ENCODE measurements at places on chromosomes 16 and 17. TPM values are rescaled to one million over a fixed set of nuclear protein-coding genes. Genes with fewer than 3 reads are reported as not detected.

- no peak overlapping the region for H3K27ac ChIP-seq
- H3K36me3 ChIP-seq: no peaks in the 10 kb centered on the region
- DNase-seq: no peak
- H3K27me3 ChIP-seq: peaks cover 7% of the 10 kb centered on the region
- H3K4me1 ChIP-seq: no peaks in the 10 kb centered on the region
- H3K4me3 ChIP-seq: no peak overlapping the region
These were observed 150.4 kb upstream of the IRX5 start for GRCh38 chr16:54780266-54780665.

- H3K27me3 ChIP-seq: no peaks in the 10 kb centered on the region
- no peak overlapping the region for H3K4me3 ChIP-seq
- DNase-seq: no peak
These were observed 298.4 kb downstream of the MAP2K6 start for GRCh38 chr17:69712801-69713311.

- no peak for DNase-seq
- no peak overlapping the region for H3K4me3 ChIP-seq
- H3K4me1 ChIP-seq: no peaks in the 10 kb centered on the region
- H3K27ac ChIP-seq: no peak overlapping the region
These were observed 160.9 kb downstream of the MAP2K6 start for GRCh38 chr17:69575346-69575761.

DNA sequence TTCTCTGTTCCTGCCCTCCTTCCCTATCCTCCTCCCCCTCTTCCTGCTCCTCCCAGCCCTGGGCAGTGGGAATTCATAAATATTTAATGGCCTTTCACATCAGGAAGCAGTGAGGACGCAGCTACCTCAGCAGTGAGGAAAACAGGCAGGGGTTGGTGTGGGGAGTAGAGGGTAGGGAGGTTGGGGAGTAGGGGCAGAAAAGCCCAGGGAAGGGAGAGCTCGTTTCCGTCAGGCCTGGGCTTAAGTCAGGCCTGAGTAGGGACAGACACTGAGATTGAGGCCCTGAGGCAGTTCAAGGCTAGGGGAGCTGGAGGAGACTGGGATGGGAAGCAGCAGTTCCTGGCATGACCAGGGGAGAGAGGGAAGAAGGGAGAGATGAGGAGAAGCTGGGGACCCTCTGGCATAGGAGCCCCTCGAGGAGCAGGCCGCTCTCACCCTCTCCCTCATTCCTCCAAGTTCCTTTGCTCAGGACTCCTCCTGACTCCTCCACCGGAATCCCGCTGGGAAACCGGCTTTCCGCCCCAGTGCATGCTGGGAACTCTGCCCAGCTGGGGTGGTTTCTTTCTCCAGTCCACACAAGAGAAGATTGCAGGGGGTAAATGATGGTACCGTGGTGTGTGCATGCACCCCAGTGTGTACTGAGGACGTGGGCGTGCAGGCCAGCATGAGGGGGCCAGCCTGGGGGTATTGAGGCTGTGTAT lies 6.2 kb downstream of the SAMD14 start:
- H3K4me3 ChIP-seq: no peak overlapping the region
- DNase-seq: no peak
- H3K27me3 ChIP-seq: peaks cover 14% of the 10 kb centered on the region

DNA sequence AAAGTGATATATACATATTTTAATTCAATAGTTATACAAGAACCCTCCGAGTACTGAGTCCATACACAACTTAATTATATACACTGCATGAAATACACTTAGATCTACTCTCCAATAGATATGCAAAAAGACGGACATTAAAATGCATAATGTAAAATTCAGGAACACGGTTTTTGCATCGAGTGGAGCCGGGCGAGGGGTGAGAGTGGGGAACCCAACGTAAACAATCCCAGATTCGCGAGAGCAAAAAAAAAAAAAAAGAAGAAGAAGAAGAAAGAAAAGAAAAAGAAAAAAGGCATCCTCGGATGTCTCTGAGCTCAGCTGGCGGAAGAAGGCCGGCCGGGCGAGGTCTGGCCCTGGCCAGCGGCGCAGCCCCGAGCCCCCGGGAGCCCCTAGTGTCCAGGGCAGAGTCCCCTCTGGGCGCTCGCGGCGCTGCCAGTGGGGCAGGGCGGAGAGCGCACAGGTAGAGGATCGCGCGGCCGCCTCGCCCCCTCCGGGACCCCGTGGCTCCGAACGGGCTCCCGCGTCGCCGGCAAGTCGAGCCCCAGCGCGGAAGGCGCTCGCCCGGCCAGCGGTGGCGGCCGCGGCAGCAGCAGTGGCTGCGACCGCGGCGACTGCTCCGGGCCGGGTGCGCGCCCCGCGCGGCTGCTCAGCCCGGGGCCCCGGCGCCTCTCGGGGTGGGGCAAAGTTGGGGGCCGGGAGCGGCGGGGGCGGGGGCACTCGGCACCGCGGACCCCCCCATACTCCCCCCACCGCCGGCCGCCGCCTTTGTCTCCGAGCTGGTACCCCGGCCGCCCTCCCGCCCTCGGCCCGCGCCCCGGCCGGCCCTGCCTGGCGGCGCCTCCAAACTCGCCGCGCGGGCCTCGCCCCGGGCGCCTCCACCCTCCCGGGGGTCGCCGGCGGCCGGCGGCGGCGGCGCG lies 9.6 kb upstream of the ZFHX3 start:
- H3K36me3 ChIP-seq: no peaks in the 10 kb centered on the region
- DNase-seq: no peak
- H3K4me1 ChIP-seq: peaks cover 20% of the 10 kb centered on the region

DNA sequence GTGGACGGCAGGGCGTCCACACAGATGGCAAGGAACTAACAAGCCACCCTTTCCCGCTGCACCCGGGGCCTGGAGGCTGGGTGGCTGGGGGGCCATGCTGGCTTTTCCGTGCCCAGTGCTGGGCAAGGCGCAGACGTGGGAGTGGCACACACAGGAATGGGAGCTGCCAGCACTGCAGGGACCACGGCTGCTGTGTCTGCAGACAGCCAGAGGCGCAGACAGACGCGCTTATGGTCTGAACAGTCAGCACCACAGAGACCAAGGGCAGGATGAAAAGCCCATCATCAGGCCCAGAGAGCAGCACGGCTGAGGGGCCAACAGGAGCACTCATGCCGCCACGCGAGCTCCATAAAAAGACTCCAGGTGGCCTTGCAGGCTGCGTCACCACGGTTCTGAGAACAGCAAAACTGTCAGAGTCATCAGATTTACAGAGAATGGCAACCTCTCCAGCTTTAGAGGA lies 24.0 kb downstream of the PDIA2 start:
- no peak overlapping the region for H3K4me3 ChIP-seq
- peaks cover 14% of the 10 kb centered on the region for H3K4me1 ChIP-seq
- no peak for DNase-seq

DNA sequence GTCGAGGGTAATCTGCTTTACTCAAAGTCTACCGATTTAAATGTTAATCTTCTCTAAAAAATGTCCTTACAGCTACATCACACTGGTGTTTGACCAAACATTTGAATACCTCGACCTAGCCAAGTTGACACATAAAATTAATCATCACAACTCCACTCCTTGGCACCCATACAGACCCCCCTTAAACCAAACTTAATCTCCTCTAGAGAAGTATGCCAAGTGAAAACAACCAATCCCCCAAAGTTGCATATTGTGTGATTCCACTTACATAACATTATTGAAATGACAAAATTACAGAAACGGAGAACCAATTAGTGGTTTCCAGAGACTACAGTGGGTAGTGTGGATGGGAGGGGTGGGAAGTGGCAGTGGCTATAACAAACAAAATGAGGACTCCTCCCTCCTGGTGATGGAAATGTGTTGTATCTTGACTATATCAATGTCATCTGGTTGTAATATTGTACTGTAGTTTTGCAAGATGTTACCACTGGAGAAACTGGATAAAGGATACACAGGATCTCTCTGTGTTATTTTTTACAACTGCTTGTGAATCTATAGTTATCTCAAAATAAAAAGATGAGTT lies 39.4 kb downstream of the CAPNS2 start:
- no peaks in the 10 kb centered on the region for H3K36me3 ChIP-seq
- H3K4me1 ChIP-seq: no peaks in the 10 kb centered on the region
- no peak overlapping the region for H3K27ac ChIP-seq
- H3K4me3 ChIP-seq: no peak overlapping the region
- DNase-seq: no peak

- H3K27me3 ChIP-seq: no peaks in the 10 kb centered on the region
- no peaks in the 10 kb centered on the region for H3K4me1 ChIP-seq
- H3K4me3 ChIP-seq: no peak overlapping the region
- H3K27ac ChIP-seq: no peak overlapping the region
These were observed 39.3 kb upstream of the GNG13 start for GRCh38 chr16:839643-840408.

GRCh38 chr17:64110379-64111152 lies 19.4 kb downstream of the ERN1 start:
- no peaks in the 10 kb centered on the region for H3K36me3 ChIP-seq
- no peaks in the 10 kb centered on the region for H3K27me3 ChIP-seq
- H3K4me1 ChIP-seq: peaks cover 47% of the 10 kb centered on the region
- H3K4me3 ChIP-seq: no peak overlapping the region

GRCh38 chr16:52398491-52398960 lies 148.4 kb downstream of the TOX3 start:
- DNase-seq: no peak
- H3K4me3 ChIP-seq: no peak overlapping the region
- H3K27ac ChIP-seq: no peak overlapping the region
- H3K4me1 ChIP-seq: no peaks in the 10 kb centered on the region

Gene GSG1L2
- total RNA-seq: not detected

Gene FOXJ1
- 0.60 TPM for total RNA-seq

Gene SLC6A2
- not detected for total RNA-seq

Gene POLG2
- 26.9 TPM for total RNA-seq

Gene C17orf50
- not detected for total RNA-seq

Gene CCL23
- total RNA-seq: not detected

Gene CCL22
- total RNA-seq: 0.72 TPM

Gene OR3A3
- total RNA-seq: not detected

Gene TMC6
- total RNA-seq: 85.6 TPM

Data from activated naive CD4-positive, alpha-beta T cell treated with anti-CD3 and anti-CD28 coated beads for 36 hours (primary cell).